Fibroblast of villous mesenchyme (primary cell): ENCODE measurements at places on chromosomes 2 and 18.
A peak's percentile ranks its signal among the peaks of the same experiment; 100 is the strongest.

GRCh38 chr18:46546111-46546640 lies 110.8 kb downstream of the LOXHD1 start:
- no peak for DNase-seq

DNA sequence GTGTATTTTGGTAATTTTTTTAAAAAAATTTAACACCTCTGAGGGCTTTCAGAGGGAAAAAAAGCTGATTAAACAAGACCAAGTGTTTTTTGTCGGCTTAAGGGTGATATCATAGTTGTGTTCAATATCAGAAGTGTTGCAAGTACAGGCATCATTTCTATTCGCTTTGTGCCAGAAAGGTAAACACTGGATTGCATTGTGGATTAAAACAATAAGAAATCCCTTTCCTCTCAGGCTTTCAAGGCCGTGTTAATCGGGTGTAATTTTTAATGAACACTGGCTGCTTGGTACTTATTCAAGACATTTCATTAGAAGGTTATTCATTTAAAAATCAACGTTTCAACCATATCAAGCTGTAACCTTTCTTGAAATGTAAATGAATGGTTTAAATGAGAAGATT lies 18.3 kb downstream of the FIGN start:
- no peak for DNase-seq

DNA sequence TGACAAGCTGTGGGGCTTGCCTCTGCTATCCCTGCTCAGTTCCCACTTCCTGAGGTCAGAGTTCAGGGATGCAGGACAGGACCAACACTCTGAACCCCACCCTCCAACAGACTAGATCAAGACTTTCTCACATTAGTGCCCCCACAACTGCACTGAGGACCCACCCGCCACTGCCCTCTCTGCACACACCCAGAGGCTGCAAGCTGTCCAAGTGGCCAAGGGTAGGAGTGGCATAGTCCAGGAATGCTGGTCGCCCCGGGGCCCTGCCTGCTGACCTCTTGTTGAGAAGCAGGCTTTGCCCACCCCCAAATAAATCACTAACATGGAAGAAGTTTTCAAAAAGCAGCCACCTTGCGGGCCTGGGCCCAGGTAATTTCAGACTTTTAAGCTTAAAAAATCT lies 5.5 kb upstream of the KIF1A start:
- DNase-seq: no peak

DNA sequence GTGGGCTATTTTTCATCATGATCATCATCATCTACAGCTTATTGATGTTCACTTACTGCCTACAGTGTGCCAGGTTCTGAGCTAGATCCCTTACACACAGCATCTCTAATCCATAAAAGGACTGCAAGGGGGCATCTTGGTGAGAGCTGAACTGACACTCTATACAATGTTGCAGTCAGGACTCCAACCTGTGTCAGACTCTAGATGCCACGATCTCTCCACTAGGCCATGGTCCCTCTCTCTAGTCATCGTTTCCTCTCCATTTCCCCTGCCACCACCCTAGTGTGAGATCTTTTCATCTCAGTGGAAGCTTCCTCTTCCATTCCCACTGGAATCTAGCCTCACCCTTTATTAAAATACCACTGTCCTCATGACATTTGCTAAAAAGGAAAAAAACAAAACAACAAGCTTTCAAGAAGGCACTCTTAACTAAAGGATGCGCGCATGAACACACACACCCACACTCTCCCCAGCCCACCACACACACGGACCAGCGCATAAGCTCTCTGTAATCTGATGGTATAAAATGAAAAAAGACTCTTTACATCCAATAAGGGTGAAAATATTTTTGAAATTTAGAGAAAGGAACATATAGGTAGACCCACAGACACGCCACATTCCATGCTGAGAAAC lies 93.4 kb upstream of the THOC1 start:
- DNase-seq: no peak

DNA sequence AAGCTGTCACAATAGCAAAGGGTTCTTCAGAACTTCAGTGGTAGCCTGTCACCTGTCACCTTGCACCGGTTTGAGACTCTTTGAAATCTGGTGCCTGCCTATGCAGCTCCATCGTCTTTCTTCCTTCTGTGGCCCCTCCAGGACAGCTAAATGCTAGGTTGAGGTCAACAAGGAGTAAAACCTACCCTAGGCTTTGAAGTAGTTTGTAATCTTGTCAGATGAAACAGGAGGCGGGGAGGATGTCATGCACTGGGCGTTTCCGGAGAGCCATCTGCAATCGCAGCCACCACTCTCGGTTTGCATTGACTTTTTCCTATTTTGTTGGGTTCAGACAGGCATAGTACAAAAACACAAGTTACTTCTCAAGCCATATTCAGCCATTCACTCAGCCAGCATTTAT lies 116.7 kb downstream of the LPIN1 start:
- no peak for DNase-seq

DNA sequence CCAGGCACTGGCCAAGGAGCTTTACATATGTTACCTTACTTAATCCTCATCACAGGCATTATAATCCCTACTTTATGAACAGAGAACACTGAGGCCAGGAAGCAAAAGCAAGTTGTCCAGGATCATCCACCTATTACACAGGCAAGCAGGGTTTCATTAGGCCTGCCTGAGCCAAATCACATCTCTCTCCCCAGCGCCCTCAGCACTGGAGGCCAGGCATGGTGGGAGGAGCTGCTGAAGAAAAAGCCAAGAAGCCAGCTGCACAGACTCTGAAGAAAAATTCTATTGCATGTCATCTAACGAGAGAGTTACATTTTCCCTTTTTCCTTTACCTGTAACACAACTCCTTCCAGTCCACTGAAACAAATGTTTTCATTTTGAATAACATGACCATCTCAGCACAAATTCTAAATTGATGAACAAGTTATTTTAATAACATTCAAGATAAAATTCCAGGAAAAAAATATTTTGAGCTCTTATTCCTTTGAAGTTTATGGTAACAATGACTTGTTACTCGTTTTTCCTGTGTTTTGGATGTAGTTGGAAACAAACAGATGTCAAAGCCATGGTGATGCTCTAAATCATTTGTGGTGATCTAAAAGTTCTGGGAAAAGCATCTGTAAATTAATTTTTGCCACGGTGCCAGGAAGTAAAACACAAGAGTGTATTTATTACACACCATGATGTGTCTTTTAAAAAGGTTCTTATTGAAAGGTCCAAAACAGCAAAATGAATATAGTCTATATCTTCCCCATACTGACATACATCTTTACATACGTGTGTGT lies 139.0 kb upstream of the ITGB6 start:
- peak; percentile 64 for DNase-seq

DNA sequence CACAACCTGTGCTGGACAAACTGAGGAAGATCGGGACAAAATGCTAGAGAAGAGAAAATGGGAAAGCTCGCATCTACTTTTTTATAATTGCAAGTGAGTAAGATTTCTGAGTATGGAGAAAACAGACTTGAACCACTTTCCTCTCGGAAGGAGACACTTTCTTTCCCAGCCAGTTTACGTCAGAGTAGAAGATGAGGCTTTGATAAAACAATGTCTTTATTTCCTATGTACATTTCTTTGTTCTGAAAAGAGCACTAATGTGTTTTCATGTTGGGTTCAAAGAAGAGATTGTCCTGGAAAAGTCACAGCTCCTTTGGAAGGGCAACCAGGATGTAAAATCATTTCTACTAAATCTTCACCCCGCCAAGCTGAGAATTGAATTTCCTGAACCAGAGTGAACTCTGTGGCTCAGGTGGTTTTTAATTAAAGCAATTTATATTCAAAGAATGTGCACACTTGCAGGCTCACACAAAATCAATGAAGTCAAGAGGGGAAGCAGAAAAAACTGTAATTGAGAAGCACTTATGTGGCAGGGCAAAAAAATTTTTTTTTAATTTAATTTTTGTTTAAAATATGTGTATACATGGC lies 23.4 kb upstream of the ITGA6 start:
- DNase-seq: no peak

GRCh38 chr2:75540994-75541393 lies 19.7 kb downstream of the EVA1A start:
- DNase-seq: no peak

- DNase-seq: no peak
These were observed 240.2 kb upstream of the SLC14A2 start for GRCh38 chr18:45374878-45375630.

DNA sequence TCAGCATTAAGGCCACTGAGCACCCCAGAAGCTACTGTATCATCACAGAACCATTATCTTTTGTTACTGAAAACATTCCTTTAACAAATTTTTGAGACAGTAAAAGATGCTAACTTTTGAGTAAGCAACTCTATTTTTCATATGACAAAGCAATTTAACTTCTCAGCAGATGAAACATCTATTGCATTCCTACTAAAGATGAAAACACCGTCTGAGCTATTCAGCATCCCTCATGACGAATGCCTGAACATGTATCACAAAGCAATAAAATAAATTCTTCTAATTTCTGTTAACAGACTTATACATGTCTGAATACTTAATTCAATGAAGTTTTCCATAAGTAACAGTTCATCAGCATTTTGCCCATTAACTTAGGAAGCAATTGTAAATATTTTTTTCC lies 23.9 kb downstream of the CHN1 start:
- DNase-seq: no peak

DNA sequence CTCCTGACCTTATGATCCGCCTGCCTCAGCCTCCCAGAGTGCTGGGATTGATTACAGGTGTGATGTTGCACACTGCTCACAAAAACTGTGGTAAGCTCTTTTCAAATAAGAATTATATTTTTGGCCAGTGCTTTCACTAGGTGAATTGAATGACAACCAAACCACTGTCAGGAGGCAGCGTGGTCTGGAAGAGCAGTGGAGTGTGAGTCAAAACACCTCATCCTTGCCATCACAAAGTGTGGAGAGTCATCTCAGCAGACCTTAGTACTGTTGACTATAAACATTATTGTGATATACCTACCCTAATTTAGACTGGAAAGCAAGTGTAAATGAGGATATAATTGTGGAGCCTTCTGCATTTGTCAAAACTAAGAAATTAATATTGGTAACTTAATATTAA lies 61.3 kb downstream of the UBE2E3 start:
- DNase-seq: no peak

DNA sequence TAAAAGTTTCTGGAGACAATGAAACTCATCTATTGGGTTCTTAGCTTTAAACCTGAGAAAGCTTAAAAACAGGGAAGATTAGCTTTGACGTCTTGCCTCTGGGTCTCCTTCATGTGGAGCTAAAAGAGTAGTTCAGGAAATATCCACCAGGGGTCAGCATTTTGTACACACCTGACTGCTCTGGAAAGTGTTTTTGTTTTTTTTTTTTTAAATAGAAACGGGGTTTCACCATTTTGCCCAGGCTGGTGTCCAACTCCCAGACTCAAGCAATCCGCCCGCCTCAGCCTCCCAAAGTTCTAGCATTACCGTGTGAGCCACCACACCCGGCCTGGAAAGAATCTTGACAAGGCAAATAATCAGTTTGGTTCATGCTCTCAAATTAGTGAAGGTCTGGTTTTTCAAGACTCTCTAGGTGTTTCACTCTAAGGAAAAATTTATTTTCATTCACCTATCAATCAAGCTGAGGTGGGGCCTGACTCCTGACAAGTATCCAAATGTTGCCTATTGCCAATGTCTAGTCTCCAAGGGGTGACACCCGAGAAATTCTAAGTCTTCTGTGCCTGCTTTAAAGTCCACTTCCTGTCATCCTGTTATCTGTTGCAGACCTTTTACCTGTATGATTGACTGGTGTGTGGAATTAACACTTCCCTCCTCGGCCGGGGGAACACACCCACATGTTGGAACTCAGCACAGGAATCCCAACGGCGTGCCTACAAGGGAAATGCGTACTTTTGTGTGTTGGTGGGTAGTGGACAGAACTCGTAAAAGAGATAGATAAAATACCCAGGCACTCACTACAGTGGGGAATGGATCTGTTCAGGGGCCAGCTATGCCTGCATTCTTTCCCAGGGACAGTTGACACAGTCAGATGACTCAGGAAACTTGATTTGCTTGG lies 11.3 kb downstream of the IL1RN start:
- peak; percentile 70 for DNase-seq

DNA sequence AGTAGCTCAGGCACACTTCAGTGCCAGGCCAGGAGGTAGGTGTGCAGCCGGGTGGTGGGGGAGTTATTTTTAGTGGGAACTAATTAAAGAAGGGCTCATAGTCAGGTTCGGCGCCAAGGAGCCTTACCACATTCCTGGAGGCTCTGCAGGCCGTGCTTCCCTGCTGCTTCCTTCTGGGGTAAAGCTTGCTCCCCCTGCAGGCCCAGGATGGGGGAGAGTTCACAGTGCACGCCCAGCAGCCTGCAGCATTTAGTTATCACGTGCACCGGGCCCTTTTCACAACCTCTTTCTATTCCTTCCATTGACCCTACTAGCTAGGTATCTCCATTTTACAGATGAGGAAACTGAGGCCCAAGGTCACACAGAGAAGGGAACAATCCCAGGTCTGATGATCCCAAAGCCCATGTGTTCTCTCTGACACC lies 2.5 kb downstream of the KCNF1 start:
- DNase-seq: no peak

DNA sequence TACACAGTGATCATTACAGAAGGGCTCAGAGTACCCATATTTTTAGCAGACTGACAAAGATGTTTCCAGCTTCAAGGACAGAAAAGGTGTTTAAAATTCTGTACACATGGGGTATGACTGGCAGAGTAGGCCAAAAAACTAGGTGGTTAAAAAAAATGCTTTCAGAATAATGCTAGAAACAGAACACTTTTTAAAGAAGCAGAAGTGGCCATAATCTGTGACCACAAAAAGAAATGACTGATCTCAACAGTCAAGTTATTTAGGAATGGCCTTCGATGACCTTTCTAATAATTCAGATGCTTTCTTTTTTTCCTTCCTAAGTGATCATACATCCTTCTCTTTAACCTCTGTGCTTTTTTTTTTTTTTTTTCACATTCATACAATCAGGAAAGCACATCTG lies 4.1 kb upstream of the AQP4 start:
- DNase-seq: no peak

GRCh38 chr2:195470622-195471021 lies 186.4 kb upstream of the SLC39A10 start:
- DNase-seq: no peak

DNA sequence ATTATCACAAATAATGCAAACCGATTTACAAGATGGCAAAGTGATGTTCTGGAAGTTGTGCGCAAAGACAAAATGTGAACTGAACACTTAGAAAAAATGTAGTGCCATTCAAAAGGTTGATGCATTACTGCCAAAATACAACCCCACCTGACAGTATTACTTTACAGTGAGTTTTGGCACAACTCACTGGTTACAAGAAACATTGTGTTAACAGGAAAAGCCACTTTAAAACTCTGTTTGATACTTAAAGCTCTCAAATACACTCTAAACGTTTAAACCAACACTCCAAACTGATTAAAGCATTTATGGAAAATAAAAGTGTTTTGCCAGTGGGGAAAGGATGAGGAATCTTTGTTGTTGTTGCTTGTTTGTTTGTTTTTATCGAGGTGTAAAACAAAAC lies 173.4 kb upstream of the SATB2 start:
- no peak for DNase-seq

GRCh38 chr2:106956879-106957278 lies 70.9 kb upstream of the ST6GAL2 start:
- DNase-seq: peak; percentile 94

DNA sequence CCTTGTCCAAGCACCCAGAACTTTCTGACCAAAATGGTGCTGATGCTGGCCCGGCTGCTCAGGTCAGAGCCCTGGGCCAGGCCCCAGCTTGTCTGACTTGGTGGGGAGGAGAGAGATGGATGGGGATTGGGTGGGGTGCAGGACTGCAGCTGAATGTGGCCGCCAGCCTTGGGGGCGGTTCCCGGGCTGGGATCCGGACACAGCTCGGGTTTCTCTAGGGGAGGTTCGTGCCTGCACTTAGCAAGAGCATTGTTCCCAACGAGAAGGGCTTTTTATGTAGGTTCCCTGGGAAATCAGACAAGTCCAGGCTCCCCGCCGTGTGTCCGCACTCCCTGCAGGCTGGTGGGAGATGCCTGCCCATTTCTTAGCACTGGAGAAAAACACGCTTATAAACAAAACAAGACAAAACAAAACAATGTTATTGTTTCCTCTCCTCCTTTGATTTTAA lies 50.5 kb upstream of the HS6ST1 start:
- DNase-seq: peak; percentile 38
